Caudate nucleus (tissue), 63 donors: ENCODE measurements at places on chromosomes 12 and 14.

- DNase-seq = no peak
Measured at GRCh38 chr12:98748463-98748862, 103.4 kb downstream of the APAF1 start.

GRCh38 chr14:89125216-89125615 is 291.8 kb downstream of the FOXN3 start:
- DNase-seq = no peak

DNA sequence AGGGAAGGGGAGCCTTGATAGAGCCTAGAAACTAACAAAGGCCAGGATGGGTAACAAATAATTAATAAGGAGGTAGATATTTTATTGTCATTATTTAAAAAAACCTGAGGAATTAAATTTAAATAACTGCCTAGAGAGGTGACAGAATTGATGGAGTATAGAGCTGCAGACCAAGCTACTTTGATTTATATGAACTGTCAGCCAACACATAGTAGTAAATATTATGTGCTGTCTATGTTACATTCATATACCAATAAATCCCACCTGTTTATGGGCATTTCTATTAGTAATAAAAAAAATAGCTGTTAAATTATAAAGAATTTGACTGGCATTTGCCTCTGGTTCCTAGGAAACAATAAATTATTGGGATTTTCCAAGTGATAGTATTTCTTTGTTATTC is 37.7 kb downstream of the TSPAN19 start:
- no peak for DNase-seq

GRCh38 chr12:21459474-21459873 is 22.0 kb downstream of the PYROXD1 start:
- DNase-seq = no peak

- no peak for DNase-seq
Measured at GRCh38 chr12:99049774-99050173, 404.7 kb downstream of the APAF1 start.

DNA sequence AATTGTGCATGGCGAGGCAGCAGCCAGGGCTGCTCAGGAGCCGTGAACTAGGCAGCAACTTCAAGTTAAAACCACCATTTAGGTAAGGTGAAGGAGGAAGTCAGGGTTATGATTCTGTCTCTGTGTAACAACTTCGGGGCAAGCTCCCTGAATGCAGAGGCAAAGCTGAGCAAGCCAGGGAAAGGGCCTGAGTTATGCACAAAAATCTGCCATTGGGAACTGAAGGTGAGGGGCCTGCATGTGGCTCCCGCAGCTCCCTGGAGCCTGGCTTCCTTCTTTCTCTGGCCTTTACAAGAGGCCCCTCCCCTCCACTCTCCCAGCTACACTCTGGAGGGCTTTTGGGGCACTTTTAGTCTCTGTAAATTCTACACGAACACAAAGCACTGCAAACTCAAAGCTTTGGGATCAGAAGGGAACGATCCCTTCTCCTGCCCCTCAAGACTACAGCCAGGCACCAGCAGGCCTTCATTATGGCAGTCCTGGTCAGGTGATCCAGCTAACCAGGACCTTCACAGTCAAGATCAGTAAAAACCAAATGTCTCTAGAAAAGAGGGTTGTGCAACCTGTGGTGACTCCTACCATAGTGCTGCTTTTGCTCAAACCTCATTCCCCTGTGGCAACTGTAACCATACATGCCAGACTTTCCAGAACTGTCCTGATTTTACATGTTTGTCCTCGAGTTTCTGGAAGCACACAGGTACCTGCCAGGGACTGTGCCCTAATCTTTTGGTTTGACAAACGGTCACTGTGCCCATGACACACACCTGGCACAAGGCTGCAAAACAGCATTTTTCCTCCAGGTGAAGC is 67.2 kb upstream of the PTGR2 start:
- DNase-seq = no peak

DNA sequence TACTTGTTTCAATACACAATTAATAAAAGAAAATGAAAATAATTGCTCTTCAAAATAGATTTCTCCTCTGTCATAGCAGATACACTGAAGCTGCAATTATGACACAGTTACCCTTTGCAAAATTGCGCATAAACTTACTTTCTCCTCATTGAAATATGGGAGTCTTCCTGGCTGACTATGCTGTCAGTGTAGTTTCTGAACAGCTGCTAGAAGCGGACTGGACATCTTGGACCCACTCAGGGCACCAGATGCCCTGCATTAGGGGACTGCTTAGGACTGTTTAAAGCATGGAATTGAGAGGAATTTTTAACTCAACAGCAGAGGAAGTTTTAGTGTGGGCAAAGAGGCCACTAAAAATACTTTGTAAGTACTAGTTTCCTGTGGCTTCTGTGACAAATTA is 454.9 kb downstream of the ATP23 start:
- no peak for DNase-seq

DNA sequence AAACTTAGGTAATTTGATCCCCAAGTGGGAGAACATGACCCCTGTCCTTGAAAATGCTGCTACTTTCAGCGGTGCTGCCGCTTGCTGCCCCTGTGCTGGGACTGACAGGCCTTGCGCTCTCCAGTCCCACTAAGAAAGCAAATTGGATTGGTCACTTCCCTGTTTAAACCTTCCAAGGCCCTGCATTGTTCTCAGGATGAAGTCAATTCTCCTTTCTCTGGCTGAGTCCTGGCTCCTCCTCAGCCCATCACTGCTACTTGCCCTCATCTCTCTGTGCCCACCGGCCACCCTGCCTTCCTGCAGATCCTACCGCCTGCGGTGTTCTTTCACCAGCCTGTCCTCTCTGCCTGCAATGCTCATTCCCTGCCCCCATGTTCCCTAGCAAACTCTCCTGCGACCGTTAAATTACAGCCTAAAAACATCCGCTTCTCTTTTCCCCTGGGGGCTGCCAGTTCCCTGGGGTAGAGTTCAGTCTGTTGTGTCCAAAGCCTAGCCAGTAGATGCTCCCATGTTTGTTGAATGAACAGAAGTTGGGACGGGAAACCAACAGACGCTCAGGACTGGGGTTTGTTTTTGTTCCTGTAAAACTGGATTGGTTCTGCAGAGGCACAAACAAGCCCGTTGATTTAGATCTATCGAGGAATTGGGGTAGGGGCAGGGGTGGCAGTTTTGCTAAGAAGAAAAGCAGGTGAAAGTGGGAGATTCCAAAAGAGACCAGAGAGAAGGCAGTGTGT is 127.3 kb upstream of the HIF1A start:
- DNase-seq = no peak

- DNase-seq = no peak
Measured at GRCh38 chr12:11668611-11669010, 19.1 kb downstream of the ETV6 start.

GRCh38 chr14:21840765-21841164 is 167.1 kb upstream of the OR4E1 start:
- DNase-seq = no peak

- DNase-seq = no peak
Measured at GRCh38 chr14:86779416-86779815, 1213.6 kb downstream of the GALC start.

DNA sequence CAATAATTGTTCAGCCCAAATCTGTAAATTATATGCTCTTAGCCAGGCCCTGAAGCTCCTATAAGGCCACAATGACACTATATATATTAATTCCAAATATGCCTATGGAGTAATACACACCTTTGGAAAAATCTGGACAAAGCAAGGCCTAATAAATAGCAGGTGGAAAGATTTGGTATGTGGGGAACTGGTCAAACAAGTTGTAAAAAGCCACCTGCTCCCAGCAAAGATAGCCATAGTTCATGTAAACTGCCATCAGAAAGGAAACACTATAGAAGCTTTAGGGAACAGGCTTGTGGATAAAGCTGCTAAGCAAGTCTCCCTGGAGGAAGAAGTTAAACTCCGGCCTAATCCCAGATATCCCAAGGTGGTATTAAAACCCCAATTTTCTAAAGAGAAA is 29.7 kb downstream of the PRMT8 start:
- DNase-seq = no peak

DNA sequence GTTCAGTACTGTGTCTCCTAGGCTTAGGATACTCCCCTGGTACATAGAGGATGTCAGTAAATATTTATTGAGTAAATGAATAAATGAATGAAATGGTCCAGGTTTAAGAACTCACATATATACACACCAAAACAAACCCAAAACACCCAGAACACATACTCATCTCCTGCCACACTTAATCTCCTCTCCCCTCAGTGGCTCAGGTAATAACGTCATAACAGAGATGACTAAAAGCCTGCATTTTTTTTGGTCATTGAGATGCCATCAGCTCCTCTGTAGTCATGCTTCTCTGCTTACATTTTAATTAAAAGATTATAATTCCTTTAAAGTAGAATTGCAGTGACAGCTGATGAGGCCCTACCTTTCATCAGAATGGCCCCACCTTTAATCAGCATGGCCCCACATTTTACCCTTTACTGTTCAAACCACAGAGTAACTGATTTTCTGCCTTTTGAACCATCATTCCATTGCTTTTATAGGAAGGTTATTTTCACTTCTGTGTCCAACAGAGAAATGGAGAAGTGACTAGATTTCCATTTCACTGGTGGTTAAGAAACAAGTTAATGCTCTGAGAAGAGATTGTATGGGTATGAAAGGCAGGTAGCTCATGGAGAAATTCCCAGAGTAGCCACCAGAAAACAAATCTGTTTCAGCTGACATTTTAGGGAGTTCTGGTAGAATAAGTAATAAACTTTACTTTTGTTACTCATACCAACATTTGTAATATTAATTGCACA is 193.4 kb upstream of the ATP2B1 start:
- DNase-seq = no peak

- no peak for DNase-seq
Measured at GRCh38 chr12:59660148-59660547, 64.3 kb downstream of the SLC16A7 start.

DNA sequence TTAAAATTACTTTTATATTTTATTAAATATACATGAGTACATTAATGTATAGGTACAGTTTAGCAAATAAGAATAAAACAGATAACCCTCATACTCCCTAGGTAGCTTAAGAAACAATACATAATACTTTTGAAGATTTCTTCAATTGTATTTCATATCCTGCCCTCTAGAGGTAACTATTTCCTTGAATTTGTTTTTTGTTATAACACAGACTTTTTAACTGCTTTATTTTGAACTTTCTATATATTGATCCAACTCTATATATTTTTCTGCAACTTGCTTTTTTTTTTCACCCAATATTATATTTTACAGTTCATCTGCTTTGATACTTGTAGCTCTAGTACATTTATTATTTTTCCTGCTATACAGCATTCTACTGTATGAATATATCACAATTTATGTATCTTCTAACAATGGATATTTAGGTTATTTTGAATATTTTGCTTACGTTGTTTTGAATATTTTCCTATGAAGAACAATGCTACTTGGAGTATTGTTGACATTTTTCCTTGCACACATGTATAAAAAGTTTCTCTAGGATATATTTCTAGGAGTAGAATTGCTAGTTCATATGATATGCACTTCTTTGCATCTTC is 72.8 kb upstream of the ABCD2 start:
- no peak for DNase-seq

DNA sequence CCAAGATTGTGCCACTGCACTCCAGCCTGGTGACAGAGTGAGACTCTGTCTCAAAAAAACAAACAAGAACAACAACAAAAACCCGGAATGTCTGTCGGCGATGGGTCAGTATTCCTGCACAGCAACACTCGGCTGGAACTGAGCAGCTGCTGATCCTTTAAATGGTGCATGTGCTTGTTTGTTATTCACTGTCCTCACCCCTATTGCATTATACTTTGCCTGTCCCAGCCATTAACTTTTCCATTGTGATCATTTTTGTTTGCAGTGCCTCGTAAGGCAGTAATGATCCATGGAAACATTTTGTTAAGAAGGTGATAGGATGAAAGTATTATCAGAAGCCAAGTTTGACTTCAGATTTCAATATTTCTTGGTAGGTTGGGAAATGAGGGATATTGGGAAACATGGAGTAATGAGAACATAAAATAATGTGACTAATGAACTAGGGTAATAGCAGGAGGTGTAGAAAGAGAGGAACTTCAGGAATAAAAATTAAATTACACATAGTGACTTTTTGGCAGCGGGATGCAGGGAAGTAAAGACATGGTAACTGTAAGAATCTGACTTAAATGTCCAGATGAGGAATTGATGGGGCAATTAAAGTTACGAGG is 6.1 kb downstream of the ACSS3 start:
- no peak for DNase-seq

- no peak for DNase-seq
Measured at GRCh38 chr12:108193917-108194316, 64.8 kb downstream of the WSCD2 start.

GRCh38 chr14:84180336-84180735 is 1349.6 kb upstream of the FLRT2 start:
- no peak for DNase-seq

GRCh38 chr14:66442953-66443571 is 43.1 kb upstream of the CCDC196 start:
- no peak for DNase-seq

- no peak for DNase-seq
Measured at GRCh38 chr14:31118892-31119291, 88.7 kb downstream of the HECTD1 start.

GRCh38 chr12:132262256-132263060 is 66.9 kb downstream of the GALNT9 start:
- DNase-seq = no peak

- no peak for DNase-seq
Measured at GRCh38 chr12:126855768-126856167, 1411.2 kb upstream of the TMEM132C start.

- no peak for DNase-seq
Measured at GRCh38 chr12:92072112-92072511, 73.5 kb downstream of the BTG1 start.

GRCh38 chr14:68548194-68549076 is 244.4 kb downstream of the ZFP36L1 start:
- DNase-seq = no peak

DNA sequence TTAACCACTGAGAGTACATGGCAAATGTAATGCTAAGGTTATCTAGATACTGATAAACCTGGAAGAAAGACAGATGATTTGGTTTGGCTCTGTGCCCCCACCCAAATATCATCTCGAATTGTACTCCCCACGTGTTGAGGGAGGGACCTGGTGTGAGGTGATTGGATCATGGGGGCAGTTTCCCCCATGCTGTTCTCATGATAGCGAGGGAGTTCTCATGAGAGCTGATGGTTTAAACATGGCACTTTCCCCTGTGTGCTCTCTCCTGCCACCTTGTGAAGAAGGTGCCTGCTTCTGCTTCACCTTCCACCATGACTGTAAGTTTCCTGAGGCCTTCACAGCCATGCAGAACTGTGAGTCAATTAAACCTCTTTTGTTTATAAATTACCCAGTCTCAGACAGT is 14.2 kb downstream of the NOXRED1 start:
- no peak for DNase-seq

DNA sequence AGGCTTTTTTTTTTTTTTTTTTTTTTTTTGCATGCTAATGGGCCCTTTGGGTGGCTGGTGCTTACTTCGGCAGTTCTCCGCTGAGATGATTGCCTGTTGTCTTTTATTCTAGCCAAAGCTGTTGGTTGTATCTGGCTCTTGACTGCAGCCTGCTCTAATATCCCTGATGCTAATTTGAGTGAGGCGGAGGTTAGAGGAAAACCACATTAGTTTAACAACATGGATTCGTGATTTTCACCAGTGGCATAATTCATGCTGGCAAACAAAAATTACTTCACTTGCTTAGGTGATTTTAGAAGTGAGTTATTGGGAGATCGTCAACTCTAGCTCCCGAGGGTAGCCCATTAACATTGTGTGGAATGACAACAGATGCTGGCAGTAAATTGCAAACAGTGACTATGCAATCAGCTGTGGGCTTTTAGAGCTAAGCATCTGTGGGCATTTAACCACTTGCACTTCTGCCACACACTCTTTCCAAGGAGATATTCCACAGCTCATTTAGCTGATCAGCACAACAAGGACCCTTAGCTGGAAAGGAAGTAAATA is 97.6 kb upstream of the ZDHHC17 start:
- DNase-seq = no peak

GRCh38 chr12:96237465-96238077 is 43.4 kb downstream of the ELK3 start:
- no peak for DNase-seq
